ENCODE measurements at places on chromosomes 6 and 20.

DNA sequence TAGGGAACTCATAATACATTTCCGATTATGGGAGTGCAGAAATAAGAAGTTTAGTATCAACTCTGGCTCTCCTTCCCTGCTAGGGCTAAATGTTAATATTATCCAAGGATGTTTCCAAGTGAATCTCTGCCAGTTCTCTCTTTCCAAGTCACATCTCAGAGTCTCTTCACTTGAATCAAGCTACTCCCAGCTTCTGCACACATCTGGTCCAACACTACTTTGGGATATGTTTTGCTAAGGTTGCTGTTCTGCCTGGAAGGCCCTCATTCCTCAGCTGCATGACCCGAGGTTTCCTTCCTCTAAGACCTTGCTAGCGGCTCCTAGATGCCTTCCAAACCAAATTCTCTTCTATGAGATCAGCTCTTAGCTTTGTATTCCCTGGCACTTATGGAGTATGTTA lies 331.8 kb downstream of the GJA1 start:
- DNase-seq: no peak

DNA sequence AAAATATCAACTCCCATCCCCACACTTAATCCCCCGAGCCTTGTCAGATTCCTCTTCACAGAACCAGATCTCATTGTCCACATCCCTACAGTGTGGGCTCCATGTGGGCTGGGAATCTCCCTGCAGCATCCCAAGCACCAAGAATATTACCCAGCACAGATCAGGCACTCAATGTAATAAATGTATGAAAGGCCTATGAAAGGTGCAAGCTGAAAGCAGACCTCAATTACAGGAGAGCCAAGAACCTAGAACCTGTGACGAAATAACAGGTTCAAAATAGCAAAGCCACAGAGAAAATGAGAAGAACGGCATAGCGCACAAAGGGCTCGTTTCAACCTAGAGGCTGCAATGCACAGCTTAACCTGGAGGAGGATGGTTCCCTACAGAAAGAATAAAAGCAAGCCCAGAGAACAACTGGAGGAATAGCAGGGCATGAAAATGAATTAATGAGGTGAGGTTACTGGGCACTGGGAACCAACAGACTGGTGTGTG lies 3.1 kb downstream of the SLC23A2 start:
- DNase-seq: no peak

DNA sequence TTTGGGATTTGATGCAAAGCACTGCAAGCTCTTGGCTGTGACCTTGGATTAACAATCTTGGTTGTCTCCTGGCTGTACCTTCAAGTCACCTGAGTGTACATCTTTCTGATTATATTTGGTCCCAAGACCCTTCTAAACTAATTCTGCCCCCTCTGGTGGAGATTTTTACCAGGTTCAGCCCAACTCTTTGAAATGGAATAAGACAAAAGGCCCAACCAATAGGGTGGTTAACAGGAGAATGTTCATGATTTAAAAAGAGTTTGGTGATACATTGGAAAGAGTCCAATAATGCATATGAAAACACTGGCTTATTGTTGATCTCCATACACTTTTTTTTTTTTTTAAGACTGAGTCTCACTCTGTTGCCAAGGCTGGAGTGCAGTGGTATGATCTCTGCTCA lies 77.5 kb upstream of the CD83 start:
- DNase-seq: no peak

- DNase-seq: no peak
Observed at GRCh38 chr6:163857421-163857820, 442.9 kb downstream of the QKI start.

DNA sequence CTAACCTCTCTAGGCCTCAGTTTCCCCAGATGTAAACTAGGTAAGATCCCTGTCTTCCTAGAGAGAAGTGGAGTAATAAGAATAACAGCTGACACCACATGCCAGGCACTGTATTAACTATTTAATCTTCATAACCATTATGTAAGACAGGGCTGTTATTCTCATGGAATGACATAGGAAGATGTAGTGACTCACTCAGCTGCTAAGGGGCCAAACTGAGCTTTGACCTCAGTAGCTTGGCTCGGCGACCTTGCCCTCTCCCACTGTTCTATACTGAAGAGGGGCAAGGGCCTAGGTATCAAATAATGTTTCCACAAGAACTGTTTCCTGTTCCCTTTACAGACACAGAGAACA lies 2.9 kb upstream of the MDGA1 start:
- no peak for DNase-seq

GRCh38 chr6:37840940-37841300 lies 21.4 kb downstream of the ZFAND3 start:
- DNase-seq: no peak

DNA sequence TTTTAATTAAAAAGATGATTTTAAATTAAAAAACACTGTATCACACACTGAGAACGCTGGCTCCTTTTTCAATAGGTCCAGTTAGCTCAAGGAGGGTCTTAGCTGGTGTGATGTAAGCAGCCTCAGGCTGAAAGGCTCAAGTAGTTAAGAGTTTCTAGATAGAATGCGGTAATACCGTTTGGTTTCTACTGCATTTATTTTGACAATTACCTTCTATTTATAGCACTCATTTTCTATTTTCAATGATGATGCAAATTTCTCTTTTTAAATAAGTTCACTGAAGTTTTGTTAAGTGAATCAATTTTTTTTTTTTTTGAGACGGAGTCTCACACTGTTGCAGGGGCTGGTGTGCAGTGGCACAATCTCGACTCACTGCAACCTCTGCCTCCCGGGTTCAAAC lies 87.1 kb downstream of the PREX1 start:
- no peak for DNase-seq

GRCh38 chr20:32467506-32468312 lies 109.6 kb downstream of the ASXL1 start:
- no peak for DNase-seq

DNA sequence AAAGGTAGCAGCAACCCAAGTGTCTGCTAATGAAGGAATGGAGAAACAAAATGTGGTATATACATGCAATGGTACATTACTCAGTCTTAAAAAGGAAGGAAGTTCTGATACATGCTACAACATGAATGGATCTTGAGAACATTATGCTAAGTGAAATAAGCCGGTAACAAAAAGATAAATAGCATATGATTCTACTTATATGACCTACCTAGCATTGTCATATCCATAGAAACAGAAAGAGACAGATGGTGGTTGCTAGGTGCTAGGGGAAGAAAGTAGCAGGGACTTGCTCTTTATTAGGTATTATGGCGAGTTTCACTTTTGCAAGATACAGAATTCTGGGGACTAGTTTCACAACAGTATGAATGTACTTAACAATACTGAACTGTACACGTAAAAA lies 46.6 kb downstream of the UBR2 start:
- DNase-seq: no peak

DNA sequence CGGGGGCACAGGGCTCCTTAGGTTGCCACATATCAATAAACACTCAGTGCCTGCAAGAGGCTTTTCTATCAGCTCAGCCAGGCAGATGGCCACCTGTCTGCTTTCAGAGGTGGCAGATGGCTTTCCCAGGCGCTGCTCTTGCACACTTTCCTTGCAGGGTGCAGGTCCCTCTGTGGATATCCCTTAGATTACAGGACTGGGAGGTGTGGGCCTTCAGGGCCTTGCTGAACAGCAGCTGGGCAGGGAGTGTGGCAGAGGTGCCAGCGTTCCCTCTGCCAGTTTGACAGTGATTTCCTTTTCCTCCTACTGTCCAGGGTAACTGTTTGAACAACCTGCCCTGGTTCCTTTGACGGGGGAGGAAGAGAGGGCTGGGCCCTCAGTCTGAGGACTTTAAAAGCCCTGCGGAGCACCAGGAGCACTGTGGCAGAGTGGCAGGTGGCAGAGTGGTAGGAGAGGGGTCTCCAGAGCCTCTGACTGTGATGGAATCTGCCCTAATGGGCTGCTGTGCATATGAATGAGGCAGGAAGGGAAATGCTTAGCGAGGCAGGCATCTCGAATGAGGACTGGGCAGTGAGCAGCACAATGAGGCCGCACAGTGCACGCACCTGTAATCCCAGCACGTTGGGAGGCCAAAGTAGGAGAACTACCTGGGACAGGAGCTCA lies 34.2 kb downstream of the ABHD12 start:
- no peak for DNase-seq

DNA sequence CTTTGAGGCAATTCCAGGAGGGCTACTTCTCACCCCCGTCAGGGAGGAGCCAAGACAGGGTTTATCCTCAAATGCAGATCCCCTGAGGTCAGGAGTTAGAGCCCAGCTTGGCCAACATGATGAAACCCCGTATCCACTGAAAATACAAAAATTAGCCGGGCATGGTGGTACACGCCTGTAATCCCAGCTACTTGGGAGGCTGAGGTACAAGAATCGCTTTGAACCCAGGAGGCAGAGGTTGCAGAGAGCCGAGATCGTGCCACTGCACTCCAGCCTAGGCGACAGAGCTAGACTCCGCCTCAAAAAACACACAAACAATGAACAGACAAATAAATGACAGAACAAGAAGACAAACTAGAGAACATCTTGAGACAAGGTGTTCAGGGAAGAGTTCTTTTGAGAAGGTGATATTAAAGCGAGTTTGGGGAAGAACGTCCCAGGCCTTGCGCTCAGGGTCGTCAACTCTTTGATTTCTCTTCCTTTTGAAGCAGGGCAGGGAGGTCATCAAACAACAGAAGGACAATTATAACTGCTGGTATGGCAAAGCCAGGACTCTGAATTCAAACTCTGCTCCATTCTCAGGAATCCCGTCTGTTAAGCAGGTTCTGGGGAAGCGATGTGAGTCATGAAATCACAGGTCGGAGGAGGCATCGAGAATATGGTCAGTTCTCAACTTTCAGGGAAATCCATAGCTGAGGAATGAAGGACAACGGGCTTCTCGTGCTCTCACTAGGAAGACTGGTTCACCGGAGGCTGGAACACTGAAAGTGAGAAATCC lies 1.4 kb upstream of the RALY start:
- no peak for DNase-seq

- DNase-seq: no peak
Observed at GRCh38 chr20:23187751-23188150, 101.6 kb upstream of the CD93 start.

DNA sequence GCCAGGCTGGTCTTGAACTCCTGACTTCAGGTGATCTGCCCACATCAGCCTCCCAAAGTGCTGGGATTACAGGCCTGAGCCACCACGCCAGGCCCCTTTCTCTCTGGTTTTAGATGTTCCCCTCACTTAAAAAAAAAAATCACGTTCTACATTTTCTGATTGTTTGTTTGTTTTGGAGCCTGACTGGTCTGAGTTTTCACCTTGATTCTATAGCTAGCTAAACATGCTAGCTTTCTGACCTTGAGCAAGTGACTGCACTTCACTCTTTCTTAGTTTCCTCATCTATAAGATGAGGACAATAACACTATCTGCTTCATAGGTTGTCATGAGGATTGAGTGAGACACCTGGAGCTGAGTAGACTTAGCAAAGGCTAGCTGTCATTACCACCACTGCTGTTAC lies 43.7 kb downstream of the SHLD1 start:
- DNase-seq: no peak

- no peak for DNase-seq
Observed at GRCh38 chr20:64177384-64177783, 13.1 kb downstream of the MYT1 start.

DNA sequence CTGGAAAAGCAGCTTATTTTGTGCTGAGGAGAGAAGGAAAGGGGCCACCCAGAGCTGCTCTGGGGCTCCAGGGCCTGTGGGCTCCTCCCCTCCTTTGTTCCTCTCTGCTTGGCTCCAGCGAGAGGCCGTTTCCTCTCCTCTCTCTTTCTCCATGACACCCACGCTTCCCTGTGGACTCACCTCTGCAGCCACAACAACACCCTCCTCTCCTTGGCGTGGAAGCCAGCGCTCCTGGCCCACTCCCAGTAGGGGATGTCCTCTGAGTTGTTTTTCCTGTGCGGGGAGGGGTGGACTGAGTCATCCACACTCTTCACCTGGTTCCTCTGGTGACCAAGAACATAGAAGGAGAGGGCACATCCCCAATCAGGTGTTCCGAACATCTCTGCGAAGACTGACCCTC lies 4.9 kb upstream of the CDSN start:
- no peak for DNase-seq

DNA sequence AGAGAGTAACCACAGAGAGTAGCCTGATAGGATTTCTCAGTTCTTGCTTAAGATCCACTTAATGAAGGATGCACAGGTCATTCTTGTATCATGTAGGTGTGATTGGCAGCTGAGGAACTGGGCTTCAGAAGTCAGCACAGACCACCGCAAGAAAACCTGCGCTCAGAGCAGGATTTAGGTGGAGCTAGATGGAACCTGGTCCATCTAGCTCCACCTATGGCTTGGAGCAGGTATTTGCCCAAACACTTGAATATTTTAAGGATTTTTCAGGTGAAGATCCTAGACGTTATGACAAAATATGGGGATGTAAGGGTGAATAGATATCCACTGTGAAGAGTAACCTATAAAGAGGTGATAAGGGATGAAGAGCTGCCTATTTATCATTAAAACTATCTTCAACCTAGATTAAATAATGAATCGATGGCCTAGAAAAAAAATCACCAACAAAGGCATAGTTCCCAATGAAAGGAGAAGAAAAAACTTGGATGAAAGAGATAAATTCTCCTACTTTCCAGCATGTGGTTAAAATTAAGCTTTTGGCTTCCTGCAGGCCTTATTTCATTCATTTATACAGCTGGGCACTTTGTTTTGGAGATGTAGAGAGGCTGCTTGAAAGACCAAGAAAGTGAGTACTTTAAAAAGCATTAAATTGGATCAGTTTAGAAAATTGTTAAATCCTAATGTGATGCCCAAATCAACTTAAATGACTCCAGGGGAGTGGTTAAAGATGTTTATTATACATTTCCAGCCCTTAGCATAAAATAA lies 778.4 kb upstream of the GJE1 start:
- no peak for DNase-seq

GRCh38 chr6:142138876-142139275 lies 6.2 kb downstream of the GJE1 start:
- no peak for DNase-seq

DNA sequence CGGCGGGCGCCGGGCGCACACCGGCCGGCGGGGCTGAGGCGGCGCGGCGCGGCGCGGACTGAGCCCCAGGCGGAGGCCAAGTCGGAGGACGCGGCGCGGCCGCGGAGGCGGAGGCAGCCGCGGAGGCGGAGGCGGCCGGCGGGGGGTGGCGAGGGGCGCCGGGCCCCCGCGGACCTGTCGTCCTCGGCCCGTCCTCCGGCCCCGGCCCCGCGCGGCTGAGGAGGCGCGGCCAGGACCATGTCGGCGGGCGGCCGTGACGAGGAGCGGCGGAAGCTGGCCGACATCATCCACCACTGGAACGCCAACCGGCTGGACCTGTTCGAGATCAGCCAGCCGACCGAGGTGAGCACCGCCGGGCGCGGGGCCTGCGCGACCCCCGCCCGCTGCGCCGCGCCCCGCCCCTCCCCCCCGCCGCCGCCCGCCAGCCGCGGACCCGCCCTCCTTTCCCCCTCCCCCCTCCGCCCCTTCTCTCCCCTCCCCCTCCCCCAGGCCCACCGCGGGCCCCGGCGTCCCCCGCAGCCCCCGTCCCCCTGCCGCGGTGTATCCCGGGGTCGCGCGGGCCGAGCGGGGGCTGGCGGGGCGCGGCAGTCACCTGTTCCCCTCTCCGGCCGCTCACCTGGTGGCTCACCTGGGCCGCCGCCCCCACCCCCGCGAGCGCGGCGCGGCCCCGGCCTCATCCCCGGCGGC lies at the start of gene AFDN:
Gene AFDN (plus strand): TSS at position 16 of the 687 bp plus-strand sequence. CDS start 222 bp downstream, at position 238.
- DNase-seq: peak; percentile 77

GRCh38 chr20:25089096-25089495 lies 7.2 kb upstream of the VSX1 start:
- no peak for DNase-seq
